ENCODE measurements at places on chromosomes 2 and 18.

DNA sequence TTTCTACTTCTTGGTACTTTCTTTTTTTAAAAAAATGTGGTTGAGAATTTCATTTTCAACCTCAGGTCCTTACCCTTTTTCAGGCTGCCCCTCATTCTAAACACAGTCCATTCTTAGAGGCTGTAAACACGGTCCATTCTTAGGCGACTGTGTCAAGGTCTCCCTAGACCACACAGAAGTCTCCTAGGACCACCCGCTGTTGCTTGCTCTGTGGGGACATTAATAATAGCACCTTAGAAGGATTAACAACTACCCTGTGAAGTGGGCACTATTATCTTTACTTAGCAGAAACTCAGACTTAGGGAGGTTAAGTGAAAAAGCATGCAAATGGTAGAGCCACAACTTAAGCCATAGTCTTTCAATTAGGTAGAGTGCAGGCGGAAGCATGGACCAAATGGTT is 91.7 kb downstream of the RBMS1 start:
- no peak for DNase-seq

DNA sequence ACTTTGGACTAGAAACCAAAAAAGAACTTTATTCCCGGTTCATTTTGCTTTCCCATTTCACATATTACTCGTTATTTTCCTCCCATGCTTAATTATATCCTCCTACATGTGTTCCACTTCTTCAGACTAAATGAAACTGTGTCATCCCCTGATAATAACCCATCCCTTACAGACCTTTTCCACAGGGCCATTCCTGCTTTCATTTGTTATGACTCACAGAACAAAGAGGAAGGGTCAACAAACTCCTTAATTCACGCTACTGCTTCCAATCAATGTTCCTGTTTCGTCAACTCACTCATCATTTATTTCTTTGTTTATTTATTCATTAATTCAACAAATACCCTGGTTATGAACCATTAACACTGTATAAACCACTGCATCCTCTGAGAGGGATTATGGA is 104.5 kb downstream of the ZEB2 start:
- no peak for DNase-seq

- DNase-seq, result peak; percentile 72
Measured at GRCh38 chr18:13614641-13615288, 111.6 kb downstream of the FAM210A start.

- no peak for DNase-seq
Measured at GRCh38 chr2:11723061-11723371, 23.4 kb upstream of the LPIN1 start.

DNA sequence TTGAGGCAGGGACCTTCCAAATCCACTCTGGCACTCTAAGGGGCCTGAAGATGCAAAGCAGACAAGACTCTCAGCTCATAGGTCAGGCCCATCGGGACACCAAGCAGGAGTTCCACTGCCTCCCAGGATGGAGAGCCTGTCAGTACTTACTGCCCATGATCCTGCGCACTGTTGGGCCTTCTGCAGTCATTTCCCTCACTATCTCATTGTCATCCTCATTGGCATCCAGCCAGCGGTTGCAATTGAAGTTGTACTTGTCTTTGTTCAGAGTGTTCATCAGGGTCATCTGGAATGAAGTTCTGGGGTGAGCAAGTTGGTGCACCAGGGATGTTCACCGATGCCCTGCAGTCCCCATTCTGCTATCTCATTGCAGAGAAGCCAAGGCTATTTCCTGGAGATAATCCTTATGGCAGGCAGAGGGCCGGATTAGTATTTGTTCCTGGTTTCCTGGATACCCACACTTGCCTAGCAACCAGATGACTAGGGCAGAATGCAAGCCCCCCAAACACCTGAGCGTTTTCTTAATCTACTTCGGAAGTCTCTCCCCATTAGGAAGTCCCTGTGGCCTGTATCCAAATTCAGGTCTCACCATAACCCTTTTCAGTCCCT is 65.1 kb downstream of the LOXHD1 start:
- no peak for DNase-seq

- DNase-seq, result no peak
Measured at GRCh38 chr2:38997781-38998180, 108.1 kb downstream of the ARHGEF33 start.

GRCh38 chr2:12679550-12680072 is 37.1 kb upstream of the TRIB2 start:
- no peak for DNase-seq

- no peak for DNase-seq
Measured at GRCh38 chr2:190809139-190809764, 71.4 kb upstream of the GLS start.

GRCh38 chr2:217184242-217184641 is 324.4 kb upstream of the TNP1 start:
- DNase-seq, result no peak

DNA sequence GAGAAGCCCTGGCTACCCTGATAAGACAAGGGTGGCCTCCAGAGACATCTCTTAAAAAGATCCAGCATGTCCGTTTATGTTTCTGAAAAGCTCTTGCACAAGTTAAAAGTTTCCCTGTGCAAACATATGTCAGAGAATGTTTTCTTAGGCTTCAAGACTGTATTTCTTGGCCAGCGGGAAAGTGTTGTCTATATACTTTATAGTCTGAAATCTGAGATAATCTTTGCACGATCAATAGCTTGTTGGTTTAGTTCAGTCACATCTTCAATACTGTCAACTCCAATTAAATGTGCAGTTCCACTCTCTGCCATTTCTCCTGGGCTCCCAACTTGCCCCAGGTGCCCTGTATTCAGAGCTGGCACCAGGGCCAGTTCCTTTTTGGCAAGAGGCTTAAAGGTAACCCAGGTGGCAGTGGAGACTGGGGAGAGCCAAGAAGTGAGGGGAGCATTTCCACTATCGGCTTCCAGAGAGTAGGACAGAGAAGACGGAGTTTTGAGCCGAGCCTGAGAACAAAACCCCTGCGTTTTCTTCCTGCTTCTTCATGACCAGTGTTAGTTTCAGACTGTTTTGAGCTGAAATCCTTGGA is 64.4 kb downstream of the ACOXL start:
- DNase-seq, result no peak

DNA sequence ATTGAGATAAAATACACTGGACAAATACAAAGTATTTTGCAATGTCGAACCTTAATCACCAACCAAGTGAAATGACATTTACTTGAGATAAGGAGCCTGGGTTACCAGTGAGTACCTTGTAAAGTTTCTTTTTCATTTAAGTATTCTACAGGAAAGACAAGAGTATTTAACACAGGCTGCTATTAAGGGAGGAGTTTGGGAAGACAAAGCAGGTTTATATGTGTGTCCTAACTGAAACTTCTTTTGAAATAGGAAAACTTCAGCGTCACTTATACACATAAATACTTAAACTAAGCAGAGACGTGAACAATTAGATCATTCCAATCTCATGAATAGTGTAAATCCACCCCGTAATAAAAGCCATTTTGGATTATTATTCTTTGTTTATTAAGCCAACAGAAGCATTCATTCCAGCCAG is 126.7 kb upstream of the CYP26B1 start:
- DNase-seq, result no peak

- DNase-seq, result no peak
Measured at GRCh38 chr2:37271376-37272067, 40.1 kb downstream of the NDUFAF7 start.

DNA sequence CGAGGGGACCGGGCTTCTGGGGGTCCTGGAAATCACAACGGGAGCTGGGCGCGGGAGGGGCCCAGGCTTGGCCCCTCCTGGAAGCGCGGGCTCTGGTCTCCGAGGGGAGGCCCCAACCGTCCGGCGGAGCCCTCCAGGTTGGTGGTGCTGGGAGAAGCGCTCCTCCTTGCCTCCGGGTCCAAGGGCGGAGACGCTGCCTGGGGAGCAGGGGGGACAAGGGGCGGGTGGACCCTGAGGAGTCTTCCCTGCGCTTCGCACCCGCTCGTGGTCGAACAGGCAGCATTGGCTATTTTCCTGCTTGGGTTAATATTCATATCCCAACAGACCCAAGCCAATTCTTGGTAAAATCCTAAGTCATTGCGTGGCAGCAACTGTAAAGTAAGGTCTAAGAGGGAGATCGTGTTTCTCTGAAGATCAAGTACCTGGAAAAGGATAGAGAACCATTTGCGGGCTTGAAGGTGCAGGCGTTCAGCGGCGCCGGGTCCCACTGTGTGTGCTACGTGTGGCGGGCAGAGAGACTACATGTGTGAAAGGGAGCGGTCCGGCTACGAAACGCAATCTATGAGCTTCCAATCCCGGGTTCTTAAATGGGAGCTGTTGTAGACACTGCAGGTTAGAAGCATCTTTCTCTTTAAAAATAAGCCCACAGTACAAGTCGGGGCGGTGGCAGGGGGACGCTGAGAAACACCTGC is 805 bp downstream of the CIDEA start:
- no peak for DNase-seq

GRCh38 chr18:78915446-78916008 is 64.1 kb upstream of the SALL3 start:
- no peak for DNase-seq

DNA sequence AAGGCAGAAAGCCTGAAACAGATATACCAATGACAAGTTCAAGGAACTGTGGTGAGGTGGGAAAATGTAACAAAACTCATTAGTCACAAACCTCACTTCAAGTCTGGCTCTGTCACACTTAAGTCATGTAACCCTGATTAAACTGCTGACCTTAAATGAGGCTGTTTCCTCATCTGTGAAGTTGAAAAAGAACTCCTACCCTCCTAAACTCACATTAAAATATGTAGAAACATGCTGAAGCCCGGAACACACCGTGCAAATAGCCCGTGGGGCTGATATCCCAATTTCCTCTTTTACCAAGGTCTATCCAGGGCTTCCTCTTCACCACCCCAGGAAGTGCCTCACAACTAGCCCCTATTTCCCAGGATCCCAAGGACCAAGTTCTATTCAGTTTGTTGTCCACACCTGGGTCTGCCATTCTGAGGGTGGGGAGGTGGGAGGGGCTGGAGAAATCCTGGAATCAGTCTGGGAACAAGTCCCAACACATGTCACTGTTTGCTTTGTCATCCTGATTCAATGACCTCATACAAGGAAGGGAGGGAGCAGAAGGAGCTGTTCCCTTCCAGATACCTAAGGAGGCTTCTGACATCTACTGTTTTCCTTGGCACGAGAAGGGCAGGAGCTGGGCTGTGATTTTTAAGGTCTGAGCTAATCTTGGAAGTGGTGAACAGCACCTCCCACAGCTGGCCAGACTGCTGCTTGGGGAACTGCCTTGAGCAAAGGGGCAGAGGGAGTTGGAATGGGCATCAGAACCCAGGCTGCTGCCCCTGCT is 42.3 kb downstream of the SLC4A1AP start:
- DNase-seq, result no peak

DNA sequence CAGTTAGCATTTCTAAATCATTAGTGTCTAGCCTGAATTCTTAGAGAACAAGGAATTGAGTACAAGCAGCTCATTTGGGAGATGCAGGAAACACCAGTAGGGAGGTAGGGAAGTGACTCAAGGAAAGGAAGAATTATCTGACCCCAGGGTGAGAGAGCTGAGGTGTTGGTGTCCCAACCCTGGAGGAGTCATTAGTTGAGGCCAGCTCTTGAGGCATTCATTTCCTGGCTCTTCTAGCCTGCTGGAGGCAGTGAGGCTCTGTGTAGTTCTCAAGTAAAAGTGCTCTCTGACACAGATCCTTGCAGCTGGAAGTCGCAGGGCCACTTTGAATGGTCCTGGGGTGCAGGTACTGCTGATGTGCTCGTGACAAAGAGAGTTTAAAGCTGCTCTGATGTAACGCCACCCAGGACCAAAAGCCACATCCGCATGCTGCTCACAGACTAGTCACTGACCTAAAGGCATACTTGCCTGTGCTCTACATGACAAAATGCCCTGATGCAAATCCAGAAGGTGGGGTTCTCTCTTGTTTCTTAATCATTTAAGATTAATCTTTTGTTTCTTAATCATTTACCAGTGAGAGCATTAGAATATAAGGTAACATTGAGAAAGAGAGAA is 299.5 kb upstream of the LYPD1 start:
- DNase-seq, result no peak

DNA sequence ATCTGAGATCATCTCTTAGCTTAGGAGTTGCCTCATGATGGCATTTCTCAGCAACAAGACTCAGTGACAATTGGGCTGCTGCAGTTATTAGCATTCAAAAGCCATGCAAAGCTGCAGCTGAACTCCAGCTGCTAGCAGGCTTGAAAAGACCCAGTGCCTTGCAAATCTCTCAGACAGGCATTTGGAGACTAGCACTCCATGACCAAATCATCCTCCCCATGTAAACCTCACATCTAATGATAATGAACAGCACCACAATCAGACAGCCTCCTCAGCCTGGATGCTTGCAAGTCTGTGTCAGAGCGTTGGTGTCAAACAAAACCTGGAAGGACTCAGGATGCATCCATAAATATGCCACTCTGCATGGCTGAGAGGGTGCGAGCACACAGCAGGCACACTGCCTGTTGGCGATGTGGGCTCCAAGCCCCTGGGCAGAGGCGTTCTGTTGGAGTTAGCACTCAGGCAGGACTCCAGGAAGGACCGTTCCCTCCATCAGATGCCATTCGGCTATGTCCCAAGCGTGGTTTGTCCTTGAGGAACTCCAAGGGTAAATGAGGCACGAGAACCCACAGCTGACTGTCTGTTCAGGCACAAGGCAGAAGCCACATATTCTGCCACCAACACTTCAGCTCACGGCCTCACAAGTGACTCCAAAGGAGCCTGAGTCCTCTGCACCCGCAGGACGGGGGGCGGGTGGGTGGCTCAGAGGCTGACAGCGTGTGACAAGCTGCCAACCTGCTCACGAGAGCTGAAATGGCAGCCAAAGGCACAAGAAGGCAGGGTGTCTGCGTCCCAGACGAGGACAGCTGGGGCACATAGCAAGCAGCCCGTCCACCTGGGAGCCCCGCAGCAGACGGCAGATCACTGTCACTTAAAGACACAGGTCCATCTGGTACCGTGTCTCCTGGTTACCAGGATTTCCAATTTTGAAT is 183.8 kb downstream of the MYT1L start:
- no peak for DNase-seq

- no peak for DNase-seq
Measured at GRCh38 chr2:43223521-43224001, 2.8 kb downstream of the ZFP36L2 start.

DNA sequence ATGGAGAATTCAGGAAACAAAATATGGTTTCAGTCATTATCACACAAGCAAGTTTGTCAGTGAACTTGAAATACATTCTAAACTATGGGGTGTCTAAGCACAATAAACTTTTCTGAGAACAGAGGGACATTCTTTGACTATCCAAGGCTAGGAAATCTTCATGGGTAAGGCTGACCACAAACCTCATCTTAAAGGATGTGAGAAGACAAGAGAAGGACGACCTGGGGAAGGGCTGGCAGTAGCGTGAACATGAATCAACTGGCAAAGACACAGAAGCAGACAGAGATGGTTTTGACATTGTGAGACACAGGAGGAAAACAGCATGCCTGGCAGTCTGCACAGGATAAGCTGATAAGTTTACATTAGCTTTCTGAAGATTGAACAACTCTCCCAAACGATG is 752.4 kb upstream of the SLC8A1 start:
- no peak for DNase-seq
